CD4-positive, alpha-beta T cell (primary cell): ENCODE measurements at places on chromosomes 3 and 15.

GRCh38 chr15:42072141-42072685 lies 22.1 kb downstream of the PLA2G4D start:
- DNase-seq: no peak

GRCh38 chr15:48393645-48394506 lies 62.6 kb downstream of the DUT start:
- no peak for DNase-seq

GRCh38 chr15:49721091-49721490 lies 100.2 kb downstream of the DTWD1 start:
- no peak for DNase-seq

GRCh38 chr3:153617463-153617862 lies 455.4 kb downstream of the RAP2B start:
- no peak for DNase-seq

DNA sequence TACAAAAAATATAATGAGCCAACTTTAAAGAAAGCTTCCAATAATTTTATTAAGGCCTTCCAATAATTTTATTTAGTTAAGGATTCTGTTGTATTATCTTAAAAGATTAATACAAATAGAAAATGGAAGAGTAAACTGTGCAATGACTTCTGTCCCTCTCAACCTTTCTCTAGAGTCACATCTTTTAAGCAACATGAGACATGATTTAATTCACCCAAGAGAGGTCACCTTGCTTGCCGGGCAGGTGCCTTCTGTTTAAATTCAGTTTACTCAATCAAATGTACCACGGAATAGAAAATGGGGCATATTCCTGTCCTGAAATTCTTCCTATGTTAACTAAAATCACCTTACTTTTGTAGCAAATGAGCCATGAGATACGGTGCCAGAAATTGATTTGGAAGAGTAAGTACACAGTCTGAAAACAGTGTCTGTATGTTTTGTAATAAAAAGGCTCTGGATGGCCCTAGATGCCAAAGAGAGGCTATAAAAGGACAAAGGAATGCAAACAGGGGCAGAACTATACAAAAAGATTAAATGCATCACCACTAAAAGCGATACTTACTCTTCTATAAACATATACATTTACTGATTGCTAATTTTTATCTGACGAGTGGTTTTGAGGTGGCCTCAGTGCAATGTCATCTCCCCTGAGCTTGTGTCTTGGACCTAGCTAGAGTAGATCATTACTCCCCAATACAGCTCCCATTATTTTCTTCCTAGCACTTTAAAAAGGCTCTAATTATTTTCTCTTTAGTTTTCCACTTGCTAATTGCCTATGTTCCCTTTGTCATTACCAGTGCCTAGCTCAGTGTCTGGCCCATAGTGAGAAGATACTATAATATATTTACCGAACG lies 134.0 kb downstream of the FHIT start:
- DNase-seq: no peak

GRCh38 chr3:61901986-61902385 lies 340.6 kb downstream of the PTPRG start:
- DNase-seq: no peak

- DNase-seq: no peak
These were observed 6.0 kb downstream of the PLIN1 start for GRCh38 chr15:89673165-89673512.

- DNase-seq: no peak
These were observed 67.3 kb upstream of the ONECUT1 start for GRCh38 chr15:52857471-52857870.

DNA sequence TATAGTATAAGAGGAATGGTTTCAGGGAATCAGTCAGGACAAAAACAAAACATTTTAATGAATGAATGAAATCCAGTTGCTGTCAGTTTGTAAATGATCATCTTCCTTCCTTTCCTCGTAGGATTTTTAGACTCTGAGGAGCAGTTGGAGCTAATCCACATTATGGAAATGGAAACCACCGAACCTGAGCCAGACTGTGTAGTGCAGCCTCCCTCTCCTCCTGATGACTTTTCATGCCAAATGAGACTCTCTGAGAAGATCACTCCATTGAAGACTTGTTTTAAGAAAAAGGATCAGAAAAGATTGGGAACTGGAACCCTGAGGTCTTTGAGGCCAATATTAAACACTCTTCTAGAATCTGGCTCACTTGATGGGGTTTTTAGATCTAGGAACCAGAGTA lies 3.1 kb downstream of the TIPARP start:
- no peak for DNase-seq

DNA sequence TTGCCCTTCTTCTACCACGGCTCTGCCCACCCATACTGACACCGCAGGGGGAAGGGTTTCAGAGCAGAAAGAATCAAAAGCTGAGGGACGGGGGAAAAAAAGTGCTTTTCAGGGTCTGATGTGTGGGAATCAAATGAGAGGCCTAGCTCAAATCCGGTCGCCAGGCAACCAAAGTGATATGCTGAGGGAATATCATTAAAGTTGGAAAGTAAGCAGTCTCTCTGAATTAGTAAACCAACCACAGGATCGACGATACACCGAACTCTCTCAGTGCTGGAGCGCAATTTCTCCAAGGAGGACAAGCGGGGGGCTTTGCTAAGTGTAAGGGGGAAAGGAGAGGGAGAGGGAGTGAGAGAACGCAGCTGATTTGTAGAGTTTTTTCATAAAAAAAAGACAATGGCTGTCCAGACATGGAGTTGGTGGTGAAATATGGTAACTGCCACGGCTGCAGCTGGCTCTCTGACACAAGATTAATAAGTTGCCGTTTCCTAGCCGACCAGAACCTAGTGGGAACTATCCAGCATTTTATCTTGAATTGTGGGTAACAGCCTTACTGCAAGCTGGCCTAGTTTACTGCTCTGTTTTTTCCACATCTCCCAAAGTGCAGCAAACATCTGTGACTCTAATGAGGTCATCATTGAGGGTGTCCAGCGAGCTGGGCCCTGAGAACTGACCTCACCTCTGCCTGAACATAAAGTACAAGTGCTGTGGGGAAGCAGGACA lies 530.2 kb downstream of the SOX2 start:
- DNase-seq: no peak

DNA sequence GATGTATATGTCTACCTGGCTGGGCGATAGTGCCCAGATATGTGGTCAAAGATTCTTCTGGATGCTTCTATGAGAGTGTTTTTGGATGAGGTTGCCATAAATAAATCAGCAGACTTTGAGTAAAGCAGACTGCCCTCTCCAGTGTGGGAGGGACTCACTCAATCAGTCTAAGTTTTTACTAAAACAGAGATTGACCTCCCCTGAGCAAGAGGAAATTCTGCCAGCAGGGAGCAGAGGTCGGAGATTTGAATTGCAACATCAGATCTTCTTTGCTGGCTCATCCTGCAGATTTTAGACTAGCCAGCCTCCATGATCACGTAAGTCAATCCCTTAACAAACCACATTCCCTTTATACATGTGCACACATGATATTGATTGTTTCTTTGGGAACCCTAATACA lies 300.9 kb downstream of the MCTP2 start:
- no peak for DNase-seq

DNA sequence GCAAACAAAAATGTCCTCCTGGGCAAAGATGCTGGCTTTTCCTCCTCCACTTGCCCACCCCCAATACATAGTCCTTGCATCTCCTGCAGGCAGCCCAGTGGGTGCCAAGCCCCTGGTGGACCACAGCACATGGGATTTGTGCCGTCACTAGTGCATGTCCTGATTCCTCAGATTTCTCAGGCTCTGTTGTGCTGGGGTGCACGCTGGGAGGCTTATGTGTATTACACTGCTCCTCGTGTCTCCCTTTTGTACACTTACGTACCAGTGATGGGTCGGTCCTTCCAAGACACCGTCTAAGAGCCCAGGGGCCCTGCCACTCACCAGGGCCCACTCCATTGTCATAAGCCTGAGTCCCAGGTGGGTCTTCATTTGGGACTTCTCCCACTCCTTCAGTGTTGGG lies 70.1 kb downstream of the PLXNA1 start:
- DNase-seq: no peak

DNA sequence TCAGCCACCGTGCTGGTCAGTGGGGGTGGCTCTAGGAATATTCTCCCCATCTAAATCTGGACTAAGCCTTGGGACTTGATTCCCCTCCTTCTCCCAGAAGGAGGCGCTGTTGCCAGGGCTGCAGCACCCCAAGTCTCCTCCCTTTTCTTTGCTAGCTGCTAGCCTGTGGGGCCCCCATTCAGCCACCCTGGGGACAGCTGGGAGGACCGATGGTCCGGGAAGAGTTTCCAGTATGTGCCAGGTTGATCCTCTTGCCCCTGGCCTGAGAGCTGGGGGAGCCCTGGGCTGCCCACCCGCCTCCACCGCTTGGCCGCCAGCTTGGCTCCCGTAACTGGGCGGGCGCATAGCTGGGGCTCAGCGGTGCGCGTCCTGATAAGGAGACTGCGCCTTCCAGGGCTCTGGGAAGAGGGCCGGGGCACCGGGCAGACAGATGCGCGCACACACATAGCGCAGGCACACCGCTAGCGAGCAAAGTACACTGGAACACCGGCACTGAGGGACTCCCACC lies 4.2 kb downstream of the SMAD6 start:
- DNase-seq: no peak

- no peak for DNase-seq
These were observed 5.1 kb downstream of the ABHD5 start for GRCh38 chr3:43695863-43696262.

DNA sequence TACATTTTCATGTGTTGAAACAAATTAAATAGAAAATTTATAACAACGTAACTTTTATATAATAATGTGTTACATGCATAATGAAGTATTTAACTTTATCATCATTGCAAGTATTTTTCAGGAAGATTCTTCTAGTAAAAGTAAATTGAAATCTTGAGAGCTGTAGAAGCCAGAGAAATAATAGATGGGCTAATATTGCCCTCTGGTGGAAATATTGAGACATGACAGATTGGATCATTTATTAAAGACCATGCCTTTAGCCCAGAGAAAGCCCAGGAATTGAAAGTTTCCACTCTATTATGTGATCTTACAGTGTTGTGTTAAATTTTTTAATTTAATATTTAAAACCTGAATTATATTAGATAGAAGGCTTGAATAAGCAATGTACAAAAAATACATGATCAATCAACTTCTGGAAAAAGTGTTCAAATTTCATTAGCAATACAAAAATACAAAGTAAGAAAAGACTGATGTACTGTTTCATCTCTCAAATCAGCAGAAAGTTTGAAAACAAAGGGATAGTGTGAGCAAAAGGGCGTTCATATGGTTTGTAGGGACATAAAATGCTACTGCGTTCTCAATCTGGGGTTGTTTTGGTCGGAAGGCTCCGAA lies 52.7 kb upstream of the SPTSSB start:
- no peak for DNase-seq
